Progenitor cell of endocrine pancreas (in vitro differentiated cells): ENCODE measurements at places on chromosomes 1 and 21.

- no peak overlapping the region for H3K27ac ChIP-seq
- no peak for DNase-seq
- no peak overlapping the region for H3K4me3 ChIP-seq
- peaks cover 9% of the 10 kb centered on the region for H3K4me1 ChIP-seq
- H3K36me3 ChIP-seq = no peaks in the 10 kb centered on the region
- peaks cover 5% of the 10 kb centered on the region for H3K27me3 ChIP-seq
These were observed 308.7 kb upstream of the PLXNA2 start for GRCh38 chr1:208552928-208553327.

GRCh38 chr1:104028416-104029035, 278.8 kb downstream of the AMY1C start:
- H3K36me3 ChIP-seq = no peaks in the 10 kb centered on the region
- H3K27ac ChIP-seq = no peak overlapping the region
- peaks cover 7% of the 10 kb centered on the region for H3K4me1 ChIP-seq

DNA sequence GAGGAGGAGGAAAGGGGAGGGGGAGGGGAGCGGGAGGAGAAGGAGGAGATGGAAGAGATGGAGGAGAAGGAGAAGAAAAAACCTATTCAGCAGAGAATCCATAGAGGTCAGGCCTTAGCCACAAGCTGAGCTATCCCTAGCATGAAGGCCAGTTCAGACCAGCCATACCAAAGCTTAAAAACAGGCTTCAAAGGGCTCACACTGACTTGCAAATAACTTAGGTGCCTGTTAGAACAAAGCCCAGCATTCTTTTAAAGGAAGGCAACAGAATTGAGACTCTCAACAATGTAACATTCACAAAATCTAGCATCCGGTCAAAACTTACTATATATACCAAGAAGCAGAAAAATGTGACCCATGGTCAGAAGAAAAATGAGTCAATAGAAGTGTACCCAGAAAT, 43.6 kb upstream of the IFFO2 start:
- DNase-seq = no peak
- H3K36me3 ChIP-seq = peaks cover 11% of the 10 kb centered on the region
- no peak overlapping the region for H3K4me3 ChIP-seq
- no peaks in the 10 kb centered on the region for H3K4me1 ChIP-seq

DNA sequence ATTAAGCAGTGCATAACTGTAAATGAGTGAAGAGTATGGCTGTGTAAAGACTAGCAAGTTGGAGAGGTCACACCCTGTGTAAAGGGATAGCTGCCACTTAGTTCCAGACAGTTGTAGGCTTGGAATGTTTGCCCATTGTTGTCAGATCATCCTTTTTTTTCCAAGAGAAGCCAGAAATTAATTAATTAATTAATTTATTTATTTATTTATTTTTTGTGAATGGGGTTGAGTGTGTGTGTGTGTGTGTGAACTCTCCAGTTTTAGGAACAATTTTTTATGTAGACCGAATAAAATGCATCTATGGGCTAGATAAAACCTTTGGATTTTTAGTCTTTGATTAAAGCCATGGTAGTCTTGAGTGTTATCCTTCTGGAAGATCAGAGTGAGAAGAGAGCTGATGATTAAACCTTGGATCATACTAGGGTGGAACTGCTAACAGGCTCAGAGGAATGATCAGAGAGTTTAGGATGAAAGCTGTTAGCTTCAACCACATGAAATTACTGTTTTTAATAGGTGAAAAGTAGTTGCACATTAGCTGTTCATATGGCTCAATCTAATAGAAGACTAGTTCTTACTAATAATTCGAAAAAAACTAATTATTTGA, 58.4 kb downstream of the OSBPL9 start:
- H3K27me3 ChIP-seq = no peaks in the 10 kb centered on the region
- no peak for DNase-seq
- H3K4me1 ChIP-seq = peaks cover 3% of the 10 kb centered on the region
- H3K36me3 ChIP-seq = peaks cover 2% of the 10 kb centered on the region
- H3K4me3 ChIP-seq = no peak overlapping the region
- no peak overlapping the region for H3K27ac ChIP-seq

GRCh38 chr1:240500647-240501046, 111.3 kb downstream of the GREM2 start:
- no peak overlapping the region for H3K4me3 ChIP-seq
- no peaks in the 10 kb centered on the region for H3K36me3 ChIP-seq
- H3K27me3 ChIP-seq = peaks cover 4% of the 10 kb centered on the region
- no peak overlapping the region for H3K27ac ChIP-seq

DNA sequence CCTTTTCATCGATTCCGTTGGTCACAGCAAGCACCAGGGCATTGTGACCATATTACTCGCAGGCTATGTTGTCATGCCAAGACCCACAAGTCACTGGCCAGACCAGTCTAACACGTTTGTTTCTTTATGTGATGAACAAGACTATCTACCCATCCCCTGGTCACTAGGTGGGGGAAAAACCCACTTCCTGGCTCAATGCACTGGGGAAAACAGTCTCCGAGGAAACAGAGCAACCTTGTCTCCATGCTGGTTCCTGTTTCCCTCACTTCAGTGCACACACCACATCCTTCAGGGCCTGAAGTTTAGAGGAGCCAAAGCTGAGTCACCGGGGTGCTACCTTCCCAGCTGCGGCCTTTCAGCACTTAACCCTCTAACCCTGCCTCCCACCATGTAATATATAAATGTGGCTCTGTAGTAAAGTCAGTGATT, 20.9 kb downstream of the ERICH3 start:
- no peak for DNase-seq
- no peaks in the 10 kb centered on the region for H3K36me3 ChIP-seq
- no peaks in the 10 kb centered on the region for H3K27me3 ChIP-seq
- peaks cover 2% of the 10 kb centered on the region for H3K4me1 ChIP-seq
- no peak overlapping the region for H3K4me3 ChIP-seq
